NCI-H1436 (cell line): ENCODE measurements at places on chromosomes 11 and 22.

GRCh38 chr11:14409891-14410290 lies 50.9 kb upstream of the RRAS2 start:
- no peak for DNase-seq

GRCh38 chr11:6612213-6613041 lies at the start of gene TAF10:
TSS of gene TAF10 (minus strand) at chr11:6612216. CDS start at chr11:6612189, 27 bp downstream.
- peak; percentile 90 for DNase-seq

DNA sequence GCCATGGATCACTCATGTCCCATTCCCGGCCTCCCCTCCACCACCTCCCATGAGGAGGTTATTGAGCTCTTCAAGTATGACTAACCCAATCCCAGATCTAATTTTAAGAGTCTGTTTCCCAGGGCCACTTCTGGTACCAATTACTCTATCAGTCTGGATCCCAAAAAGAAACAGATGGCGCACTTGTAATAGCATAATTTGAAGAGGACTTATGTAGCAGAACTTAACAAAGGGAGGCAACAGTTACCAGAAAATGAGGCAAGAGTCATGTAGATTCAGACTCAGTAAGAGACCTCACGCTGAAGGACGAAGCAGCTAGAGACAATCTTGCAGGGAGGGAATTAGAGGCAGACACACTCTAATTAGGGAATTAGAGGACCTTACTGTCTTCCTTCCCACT lies 46.9 kb downstream of the DDX6 start:
- DNase-seq: no peak

GRCh38 chr22:39277142-39277607 lies 32.4 kb upstream of the PDGFB start:
- no peak for DNase-seq

DNA sequence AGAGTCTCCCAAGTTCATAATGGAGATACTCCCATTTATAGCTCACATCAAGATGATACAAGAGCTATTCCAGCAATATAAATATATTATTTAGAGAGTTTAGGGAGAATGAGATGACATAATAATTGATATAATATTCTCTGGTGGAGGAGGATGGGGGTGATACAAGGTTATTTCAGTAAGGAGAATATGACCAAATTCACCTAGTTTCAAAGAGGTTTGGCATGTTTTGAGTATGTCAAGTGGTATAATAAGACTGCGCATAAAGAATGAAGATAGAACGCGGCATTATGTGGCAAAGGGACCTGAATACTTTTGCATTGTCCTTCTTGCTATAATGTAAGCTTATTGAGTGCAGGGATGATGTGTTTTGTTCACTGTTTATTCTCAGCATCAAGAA lies 1283.5 kb downstream of the LRRC4C start:
- no peak for DNase-seq

- no peak for DNase-seq
Observed at GRCh38 chr11:18111005-18111404, 5.1 kb upstream of the SAAL1 start.

- DNase-seq: no peak
Observed at GRCh38 chr22:20798974-20799373, 25.1 kb downstream of the SERPIND1 start.

DNA sequence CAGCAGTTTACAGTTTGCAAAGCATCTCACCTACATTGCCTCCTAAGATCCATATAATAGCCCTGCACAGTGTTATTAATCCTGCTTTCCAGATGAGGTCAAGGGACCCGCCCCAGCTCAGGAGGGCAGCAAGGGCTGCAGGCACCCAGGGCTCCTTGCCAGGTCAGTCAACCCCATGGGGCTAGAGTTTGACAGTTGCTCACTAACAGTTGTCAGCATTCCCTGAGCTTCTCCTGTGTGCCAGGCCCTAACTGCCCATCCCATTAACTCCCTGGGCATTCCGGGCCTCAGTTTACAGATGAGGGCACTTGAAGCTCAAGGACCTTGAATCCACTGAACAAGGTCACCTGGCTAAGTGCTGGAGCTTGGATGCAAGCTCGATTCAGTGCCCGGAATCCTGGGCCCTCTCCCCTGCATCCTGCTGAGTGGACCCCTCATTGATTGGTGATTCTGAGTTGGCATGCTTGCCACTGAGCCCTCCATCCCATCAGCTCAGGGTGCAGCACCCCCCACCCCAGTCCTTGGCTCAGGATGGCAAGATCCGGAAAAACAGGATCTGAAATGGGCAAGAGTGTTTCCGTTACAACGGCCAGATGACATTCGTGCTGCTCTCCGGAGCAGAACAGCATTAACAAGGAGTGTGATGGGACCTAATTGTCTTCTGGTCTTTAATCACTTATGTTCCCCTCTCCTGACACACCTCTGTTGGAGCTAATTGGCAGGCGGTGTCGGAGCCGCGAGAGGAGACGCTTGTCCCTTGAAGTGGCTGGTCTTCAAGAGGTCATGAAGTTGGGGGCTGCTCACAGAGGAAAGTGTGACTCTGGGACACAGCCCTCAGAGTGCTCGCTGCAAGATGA lies 87.4 kb upstream of the SHISAL1 start:
- no peak for DNase-seq

GRCh38 chr11:107702723-107703122 lies 9.1 kb downstream of the SLN start:
- no peak for DNase-seq

GRCh38 chr11:74980634-74981033 lies 8.1 kb upstream of the NEU3 start:
- DNase-seq: no peak

- DNase-seq: no peak
Observed at GRCh38 chr22:19285831-19286230, 5.7 kb downstream of the CLTCL1 start.

GRCh38 chr11:76408171-76408965 lies 27.2 kb downstream of the GVQW3 start:
- no peak for DNase-seq

GRCh38 chr11:35216962-35217678 lies 78.1 kb downstream of the CD44 start:
- DNase-seq: no peak
